ENCODE measurements at places on chromosomes 3 and 15. TPM values are rescaled to one million over a fixed set of nuclear protein-coding genes. Genes with fewer than 3 reads are reported as not detected.

FOXB1 gene
- 0.05 TPM for total RNA-seq

MYL3 gene
- total RNA-seq, result 0.19 TPM

SLC51B gene
- not detected for total RNA-seq

GOLGA8M gene
- 0.24 TPM for total RNA-seq

FAN1 gene
- 14.6 TPM for total RNA-seq

GCNT3 gene
- total RNA-seq, result 1.1 TPM

BFSP2 gene
- 3.6 TPM for total RNA-seq

CLDN18 gene
- 0.28 TPM for total RNA-seq

CHD2 gene
- 78.7 TPM for total RNA-seq

CCDC191 gene
- 2.5 TPM for total RNA-seq

JAGN1 gene
- total RNA-seq, result 24.2 TPM
